ENCODE measurements at places on chromosomes 2 and 18.

DNA sequence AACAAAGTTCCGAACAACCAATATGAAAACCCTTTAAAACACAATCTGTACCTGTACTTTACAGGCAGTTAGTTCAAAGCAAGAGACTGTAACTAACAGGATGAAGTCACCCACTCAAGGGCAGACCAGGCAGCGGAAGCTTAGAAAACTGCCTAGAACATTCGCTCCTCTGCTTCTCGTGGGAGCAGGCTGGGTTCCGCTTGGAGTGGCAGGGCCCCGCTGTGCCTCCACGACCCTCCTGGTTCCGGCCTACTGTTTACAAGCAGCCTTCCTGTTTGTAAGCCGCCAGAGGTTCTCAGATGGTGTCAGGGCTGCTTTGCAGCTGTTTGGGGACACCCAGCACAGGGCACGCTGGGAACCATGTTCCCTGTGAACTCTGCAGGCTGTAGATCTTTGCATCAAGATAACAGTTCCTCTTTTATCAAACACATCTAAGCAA lies 31.3 kb downstream of the CIB4 start:
- DNase-seq, result no peak

GRCh38 chr2:239289545-239289944 lies 111.3 kb downstream of the HDAC4 start:
- DNase-seq, result no peak

DNA sequence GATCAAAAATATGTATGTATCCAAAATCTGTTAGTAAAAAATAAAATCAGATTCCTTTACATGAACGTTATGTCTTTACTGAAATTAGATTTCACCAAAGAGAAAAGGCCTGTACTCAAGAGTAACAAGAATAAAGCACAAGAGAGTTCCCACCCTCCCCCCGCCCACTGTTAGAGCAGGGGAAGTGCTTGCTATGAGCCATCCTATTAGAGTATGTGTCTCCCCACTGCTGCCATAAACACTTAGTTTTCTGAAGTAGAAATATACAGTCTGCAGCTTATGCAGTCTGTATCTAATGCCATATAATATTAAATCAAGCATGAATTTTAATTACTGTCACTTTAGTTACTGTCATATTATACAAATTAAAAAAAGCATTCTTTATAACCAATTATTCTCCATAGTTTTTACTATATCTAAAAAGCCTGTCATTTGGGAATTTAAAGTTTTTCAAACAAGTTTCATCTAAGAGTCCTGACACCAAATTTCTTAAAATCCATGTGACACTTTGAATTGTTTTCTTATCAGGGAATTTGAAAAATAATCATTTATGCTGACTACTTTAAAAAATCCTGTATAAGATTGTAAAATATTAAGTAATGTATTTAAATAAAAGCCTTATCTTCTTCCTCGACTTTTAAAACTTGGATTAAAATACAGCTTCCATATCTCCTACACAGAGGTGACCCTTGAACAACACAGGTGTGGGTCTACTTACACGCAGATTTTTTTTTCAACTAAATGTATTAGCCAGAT lies 51.8 kb upstream of the GPR75 start:
- DNase-seq, result no peak

DNA sequence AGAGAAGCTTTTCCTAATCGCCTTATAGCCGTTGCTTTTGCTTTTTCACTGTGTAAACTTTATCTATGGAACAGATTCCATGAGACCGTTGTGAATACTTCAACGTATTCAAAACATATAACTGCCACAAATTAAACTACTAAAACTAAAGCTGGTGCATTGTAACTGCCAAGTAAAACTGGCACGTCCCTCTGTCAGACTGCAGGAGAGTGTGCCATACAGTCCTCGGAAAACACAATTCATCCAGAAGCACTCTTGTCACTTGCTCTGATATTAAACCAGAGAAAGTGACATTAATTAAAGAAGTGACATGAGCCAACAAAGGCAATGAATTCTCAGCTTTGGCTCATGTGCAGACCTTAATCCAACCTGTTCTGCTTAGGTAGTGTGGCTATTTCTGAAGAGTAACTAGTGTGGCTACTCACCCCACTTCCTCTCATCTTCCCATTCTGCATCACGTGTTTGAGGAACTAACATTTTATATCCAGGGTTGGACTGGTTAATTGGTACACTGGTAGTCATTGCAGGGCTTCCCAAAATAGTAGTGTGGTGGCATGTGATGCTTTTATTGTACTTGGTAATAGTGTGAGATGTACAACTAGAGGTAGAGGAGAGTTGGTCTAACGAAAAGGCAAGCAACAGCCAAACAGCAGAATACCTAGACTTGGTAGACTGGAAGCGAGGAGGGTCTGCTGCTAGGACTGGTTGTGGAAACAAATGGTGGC lies 9.7 kb downstream of the VRK2 start:
- DNase-seq, result no peak

- no peak for DNase-seq
Measured at GRCh38 chr2:182954789-182955188, 83.5 kb downstream of the NCKAP1 start.

DNA sequence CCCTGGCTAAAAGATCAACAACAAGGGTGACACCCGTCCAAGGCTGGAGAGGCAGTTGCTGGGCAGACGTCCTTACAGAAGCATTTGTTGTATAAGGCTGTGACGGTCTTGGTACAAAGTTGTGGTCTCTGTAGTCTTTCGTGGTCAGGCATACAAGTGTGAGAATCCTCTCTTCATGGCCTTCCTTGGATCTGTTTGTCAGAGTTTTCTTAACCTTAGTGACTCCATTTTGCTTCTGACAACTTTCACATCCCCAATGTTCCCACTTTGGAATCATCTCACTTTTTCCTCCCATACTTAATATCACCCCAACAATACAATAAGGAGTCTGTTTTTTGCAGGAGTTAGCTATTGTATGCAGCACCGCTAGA lies 72.7 kb upstream of the ZCCHC2 start:
- no peak for DNase-seq

DNA sequence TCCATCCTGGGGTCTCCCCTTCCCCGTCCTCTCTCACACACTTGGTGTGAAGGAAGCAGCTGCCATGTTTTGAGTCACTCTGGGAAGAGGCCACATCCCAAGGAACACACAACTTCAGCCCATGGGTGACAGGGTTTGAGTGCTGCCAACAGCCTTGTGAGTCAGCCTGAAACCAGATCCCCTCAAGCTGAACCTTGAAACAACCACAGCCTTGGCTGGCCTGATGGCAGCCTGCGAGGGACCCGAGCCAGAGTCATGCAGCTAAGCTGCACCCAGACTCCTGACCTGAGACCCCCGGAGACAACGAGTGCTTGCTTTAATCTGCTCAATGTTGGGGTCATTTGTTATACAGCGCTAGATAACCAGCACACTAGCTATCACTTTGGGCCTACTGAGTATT lies 19.3 kb upstream of the MC2R start:
- DNase-seq, result no peak

- DNase-seq, result no peak
Measured at GRCh38 chr18:48409591-48410094, 460 bp upstream of the ZBTB7C start.

- DNase-seq, result no peak
Measured at GRCh38 chr2:226837334-226837733, 1.5 kb downstream of the RHBDD1 start.

GRCh38 chr18:46009125-46009840 lies 42.2 kb upstream of the EPG5 start:
- no peak for DNase-seq

GRCh38 chr2:239745386-239746227 lies 279.5 kb downstream of the NDUFA10 start:
- no peak for DNase-seq

GRCh38 chr2:158501301-158501700 lies 44.5 kb downstream of the PKP4 start:
- DNase-seq, result no peak

DNA sequence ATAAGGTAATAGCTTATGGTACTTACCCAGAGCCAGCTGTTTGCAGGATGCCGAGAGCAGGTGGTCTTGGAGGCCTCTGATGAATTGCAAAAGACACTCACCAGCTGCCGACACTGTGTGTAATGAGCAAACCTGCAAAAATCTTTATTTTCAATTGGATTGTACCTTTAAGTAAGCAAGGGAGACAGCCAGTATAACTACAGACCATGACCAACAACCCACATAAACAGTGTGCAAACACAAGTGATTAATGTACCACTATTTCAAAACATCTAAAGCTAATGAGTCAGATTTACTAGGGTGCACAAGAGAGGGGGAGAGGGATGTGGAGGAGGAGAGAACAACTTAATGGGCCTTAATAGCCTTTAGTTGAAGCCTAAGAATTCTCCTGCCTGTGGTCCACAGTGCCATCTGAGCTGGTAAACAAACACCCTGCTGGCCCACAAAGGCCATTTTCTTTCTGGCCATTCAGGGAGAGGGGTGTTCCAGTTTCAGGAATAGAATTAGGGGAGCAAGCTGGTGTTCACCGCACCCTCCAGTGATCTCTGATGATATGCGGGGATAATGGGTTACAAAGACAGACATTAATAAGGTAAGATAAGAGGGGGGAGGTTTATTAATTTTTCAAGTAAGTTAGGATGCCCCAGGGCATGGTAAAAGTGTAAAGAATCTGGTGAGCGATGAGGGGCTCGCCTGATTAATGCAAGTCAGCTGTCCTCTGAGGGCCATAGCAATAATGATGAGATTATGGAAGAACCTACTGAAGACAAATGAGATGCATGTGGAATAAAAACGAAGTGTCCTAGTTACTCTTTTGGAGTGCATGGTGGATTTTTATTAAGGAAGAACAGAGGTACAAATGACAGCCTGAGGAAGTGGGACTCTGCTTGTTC lies 196.4 kb downstream of the HRH4 start:
- no peak for DNase-seq

DNA sequence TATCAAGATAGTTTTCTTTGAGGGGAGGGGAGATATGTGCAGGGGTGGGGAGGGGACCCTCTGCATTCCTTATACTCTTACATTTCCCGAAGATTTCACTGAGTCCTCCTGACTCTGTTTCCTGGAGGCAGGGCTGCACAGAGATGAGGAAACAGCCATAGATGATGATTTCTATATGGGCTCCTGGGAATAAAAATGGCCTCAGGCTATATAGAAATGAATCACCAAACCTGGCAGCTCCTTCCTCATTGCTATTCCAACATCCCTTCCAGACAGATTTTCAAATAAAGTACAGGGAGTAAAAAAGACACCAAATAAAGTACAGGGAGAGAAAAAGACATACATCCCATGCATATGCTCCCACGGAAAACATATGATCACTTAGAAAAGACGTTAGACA lies 474.8 kb upstream of the RAB6C start:
- no peak for DNase-seq

- no peak for DNase-seq
Measured at GRCh38 chr2:127675331-127676261, at the start of gene LIMS2. LIMS2 (minus strand) TSS chr2:127675530; CDS start chr2:127675024, 506 bp downstream.

GRCh38 chr2:160175169-160176134 lies 24.6 kb downstream of the ITGB6 start:
- DNase-seq, result no peak

DNA sequence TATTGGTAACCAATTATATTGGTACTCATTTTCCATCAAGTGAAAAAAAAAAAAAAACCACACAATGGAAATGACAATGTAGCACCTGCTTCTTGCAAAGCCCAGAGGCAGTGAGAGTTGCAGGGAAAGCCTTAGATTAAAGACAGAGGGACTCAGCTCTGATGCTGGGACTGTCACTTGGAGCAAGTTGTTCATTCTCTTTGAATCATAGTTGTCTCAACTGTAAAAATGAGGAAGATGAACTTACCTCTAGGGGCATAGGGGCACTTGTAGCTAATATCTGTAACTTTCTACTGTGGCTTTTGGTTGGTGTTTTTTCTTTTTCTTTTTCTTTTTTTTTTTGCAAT lies 81.4 kb upstream of the LPIN2 start:
- DNase-seq, result no peak

DNA sequence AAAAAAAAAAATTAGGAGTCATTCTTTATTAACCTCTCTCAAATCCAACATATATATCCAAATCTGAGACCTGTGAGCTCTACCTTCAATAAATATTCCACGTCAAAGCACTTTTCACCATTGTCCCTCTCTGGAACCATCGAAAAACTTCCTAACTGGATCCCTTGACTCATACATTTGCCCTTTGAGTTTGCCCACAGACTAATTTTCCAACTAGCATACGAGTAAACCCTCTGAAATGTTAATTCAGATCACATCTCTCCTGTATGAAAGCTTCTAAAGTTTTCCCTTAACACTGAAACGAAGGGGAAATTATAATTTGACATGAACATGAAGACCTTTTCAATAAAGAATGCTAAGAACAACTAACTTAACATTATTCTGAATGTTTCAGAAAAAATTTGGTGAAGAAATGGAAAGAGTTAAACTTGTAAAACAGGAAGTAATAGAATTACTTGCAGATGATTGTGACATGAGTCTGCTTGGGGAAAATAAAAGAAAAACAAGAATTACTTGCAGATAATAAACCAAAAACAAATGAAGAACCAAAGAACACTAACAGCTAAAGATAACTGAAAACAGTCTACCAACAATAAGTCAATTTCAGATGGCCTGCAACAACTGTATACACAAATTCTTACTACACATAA lies 110.6 kb downstream of the C2orf74 start:
- no peak for DNase-seq

GRCh38 chr2:181988154-181988924 lies 2.7 kb downstream of the PPP1R1C start:
- DNase-seq, result no peak

GRCh38 chr2:236175548-236176150 lies 7.5 kb upstream of the GBX2 start:
- DNase-seq, result no peak

GRCh38 chr2:241386519-241386918 lies 30.4 kb downstream of the FARP2 start:
- no peak for DNase-seq

GRCh38 chr2:172709566-172710291 lies 25.9 kb upstream of the RAPGEF4 start:
- no peak for DNase-seq

GRCh38 chr2:14673351-14673875 lies 40.9 kb downstream of the LRATD1 start:
- no peak for DNase-seq

DNA sequence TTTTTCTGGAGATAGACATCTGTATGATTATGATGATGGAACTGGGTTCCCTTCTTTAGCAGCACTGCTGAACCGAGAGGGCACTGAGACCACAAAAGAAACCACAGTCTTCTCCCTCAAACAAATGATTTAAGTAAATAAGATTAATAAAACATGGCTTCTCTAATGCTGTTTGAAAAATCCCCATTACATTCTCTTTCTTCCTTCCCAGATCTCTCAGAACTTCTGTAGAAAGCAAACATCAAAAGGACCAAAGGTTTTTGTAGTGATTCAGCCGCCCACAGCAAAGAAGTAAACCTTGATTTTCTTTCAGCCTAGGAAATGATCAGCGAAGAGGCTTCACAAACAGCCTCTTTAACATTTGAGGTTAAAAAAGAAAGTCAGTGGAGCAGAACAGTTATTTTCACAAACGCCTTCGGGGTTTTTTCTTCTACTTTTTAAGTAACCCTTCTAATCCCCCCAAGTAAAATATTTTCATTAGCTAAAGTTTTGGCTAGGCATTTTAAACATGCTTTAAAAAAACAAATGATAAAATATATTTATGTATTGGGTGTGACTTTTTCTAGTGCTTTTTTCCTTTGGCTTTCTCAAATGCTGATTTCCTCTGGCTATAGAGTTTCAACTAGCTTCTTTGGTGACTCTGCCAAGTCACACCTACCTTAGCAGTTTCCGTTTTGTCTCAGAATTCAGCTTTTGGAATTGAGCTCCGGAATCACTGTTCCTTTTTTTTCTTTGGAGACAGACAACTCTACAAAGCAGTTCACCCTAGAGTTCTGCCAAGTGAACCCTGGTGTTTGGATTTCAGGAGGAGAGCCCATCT lies 89.6 kb downstream of the UPP2 start:
- no peak for DNase-seq

GRCh38 chr18:4721545-4721944 lies 266.4 kb upstream of the DLGAP1 start:
- no peak for DNase-seq

Data from activated CD4-positive, CD25-positive, alpha-beta regulatory T cell (primary cell).